ENCODE measurements at places on chromosomes 2 and 18. TPM values are rescaled to one million over a fixed set of nuclear protein-coding genes. Genes with fewer than 3 reads are reported as not detected.

DNA sequence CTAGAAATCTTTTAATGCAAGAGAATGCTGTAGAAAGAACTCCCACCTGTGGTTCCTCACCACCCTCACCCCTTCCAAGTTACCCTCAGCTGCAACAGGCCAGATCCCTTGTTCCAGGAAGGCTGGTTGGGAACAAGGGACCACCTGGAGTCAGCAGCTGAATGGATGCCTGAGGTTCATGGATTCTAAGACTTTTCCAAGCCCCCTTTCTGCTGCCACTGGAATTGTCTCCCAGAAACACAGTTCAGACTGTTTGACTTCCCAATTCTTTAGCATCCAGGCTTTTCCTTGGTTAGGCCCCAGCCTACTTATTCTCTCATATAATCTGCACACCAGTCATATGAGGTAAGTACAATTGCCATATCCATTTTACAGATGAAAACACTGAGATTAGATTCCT, 8.0 kb upstream of the ADCY3 start:
- no peaks in the 10 kb centered on the region for H3K27me3 ChIP-seq
- no peak overlapping the region for H3K4me3 ChIP-seq
- no peaks in the 10 kb centered on the region for H3K36me3 ChIP-seq
- DNase-seq = no peak
- H3K27ac ChIP-seq = no peak overlapping the region

GRCh38 chr2:65320042-65320725, 92.6 kb downstream of the ACTR2 start:
- H3K36me3 ChIP-seq = no peaks in the 10 kb centered on the region
- DNase-seq = peak; percentile 98
- peak overlapping the region; percentile 98 for H3K27ac ChIP-seq

- H3K4me3 ChIP-seq = no peak overlapping the region
- H3K27me3 ChIP-seq = no peaks in the 10 kb centered on the region
- no peaks in the 10 kb centered on the region for H3K4me1 ChIP-seq
- no peaks in the 10 kb centered on the region for H3K36me3 ChIP-seq
- no peak overlapping the region for H3K27ac ChIP-seq
- DNase-seq = no peak
These were observed 79.8 kb downstream of the MYT1L start for GRCh38 chr2:2251255-2251654.

- peak; percentile 18 for DNase-seq
- no peaks in the 10 kb centered on the region for H3K4me1 ChIP-seq
- H3K27ac ChIP-seq = no peak overlapping the region
- no peak overlapping the region for H3K4me3 ChIP-seq
- H3K27me3 ChIP-seq = no peaks in the 10 kb centered on the region
These were observed 95.4 kb upstream of the CCDC85A start for GRCh38 chr2:56088411-56088810.

The MERTK gene
- 5.1 TPM for total RNA-seq

The C2orf72 gene
- 0.84 TPM for total RNA-seq
